ENCODE measurements at places on chromosomes 6 and 20.

GRCh38 chr6:162699961-162700360, 27.6 kb downstream of the PRKN start:
- DNase-seq = no peak

DNA sequence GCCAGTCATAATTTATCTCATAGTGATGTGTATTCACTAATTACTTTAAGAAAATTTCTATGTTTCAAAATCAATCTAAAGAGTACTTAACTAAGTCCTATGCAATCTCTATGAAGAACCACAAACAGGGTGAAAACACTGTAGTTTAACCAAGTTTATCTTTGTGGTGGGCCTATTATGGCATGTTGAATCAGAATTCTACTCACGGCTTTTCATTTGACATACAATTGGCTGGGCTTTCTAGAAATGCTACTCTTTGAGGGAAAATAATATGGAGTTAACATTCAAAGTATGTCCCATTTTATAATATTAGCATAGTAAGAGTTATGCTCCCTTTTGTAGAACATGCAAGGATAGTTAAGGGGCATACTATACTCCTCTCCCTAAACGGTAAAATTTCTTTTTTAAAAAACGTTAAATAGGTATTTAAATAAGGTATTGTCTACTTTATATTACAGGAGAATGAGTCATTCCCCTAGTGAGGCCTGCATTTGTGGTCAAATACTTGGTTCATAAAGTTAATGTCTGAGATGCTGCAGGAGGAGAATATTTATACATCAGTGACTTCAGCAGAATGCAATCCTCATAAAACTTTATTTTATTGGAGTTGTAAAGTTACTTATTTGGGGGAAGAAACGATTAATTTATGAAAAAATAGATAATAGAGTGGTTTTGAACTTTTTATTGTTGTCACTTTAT, 1.8 kb downstream of the MOXD1 start:
- DNase-seq = no peak

- DNase-seq = no peak
Observed at GRCh38 chr6:140045116-140045515, 670.7 kb upstream of the CITED2 start.

DNA sequence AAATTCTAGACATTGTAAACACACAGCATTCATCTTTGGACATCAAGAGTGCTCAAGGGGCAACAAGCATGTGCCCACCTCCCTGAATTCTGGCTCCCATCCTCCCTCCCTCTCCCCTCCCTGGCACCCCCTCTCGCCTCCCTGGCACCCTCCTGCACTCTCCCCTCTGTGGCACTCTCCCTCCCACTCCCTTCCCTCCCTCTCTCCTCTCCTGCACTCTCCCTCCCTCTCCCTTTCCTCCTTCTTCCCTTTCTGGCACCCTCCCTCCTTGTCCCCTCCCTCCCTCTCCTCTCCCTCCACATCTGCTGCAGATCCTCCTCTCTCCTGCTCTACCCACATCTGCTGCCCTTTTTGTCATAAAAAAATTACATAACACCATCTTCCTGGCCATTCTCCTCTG, 113.0 kb upstream of the SLC22A23 start:
- no peak for DNase-seq

GRCh38 chr6:158405933-158406332, 93.7 kb downstream of the TULP4 start:
- no peak for DNase-seq

- DNase-seq = no peak
Observed at GRCh38 chr20:53960579-53961272, 109.7 kb downstream of the BCAS1 start.

DNA sequence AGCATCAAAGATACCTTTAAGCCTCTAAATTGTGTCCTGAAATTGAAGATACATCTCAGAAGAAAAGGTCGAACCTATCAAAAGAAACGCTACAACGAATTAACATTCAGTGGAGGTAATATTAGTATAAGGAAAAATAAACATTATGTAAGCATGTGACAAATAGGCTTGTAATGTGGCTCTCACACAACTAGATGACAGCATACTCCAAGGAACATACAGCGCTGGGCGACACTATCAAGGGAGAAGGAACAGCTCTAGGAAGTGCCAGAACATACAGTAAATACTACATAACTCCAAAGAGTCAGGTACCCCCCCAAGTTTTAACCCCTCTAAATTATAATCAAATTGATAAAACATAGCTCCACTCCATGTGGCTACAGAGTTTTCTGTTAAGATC, 103.5 kb downstream of the LAMP5 start:
- DNase-seq = peak; percentile 51

DNA sequence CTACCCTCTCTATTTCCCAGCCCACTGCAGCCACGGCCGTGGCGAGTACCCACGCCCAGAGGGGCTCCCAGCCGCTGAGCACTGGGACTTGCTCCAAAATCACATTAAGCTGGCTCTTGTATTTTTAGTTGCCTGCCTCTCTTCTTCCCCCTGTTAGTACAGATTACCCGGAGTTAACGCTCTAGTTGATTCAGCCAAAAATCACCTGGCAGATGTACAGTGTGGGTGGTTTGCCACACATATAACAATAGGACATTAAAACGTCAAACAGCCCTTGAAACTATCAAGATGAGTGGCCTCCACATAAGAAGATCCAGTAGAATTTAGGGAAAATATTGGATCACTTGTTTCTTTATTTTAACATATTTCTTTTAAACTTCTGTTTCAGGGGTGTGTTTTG, 268.8 kb upstream of the PRDM1 start:
- DNase-seq = no peak

GRCh38 chr20:4871486-4871885, 129.8 kb downstream of the SLC23A2 start:
- DNase-seq = no peak

DNA sequence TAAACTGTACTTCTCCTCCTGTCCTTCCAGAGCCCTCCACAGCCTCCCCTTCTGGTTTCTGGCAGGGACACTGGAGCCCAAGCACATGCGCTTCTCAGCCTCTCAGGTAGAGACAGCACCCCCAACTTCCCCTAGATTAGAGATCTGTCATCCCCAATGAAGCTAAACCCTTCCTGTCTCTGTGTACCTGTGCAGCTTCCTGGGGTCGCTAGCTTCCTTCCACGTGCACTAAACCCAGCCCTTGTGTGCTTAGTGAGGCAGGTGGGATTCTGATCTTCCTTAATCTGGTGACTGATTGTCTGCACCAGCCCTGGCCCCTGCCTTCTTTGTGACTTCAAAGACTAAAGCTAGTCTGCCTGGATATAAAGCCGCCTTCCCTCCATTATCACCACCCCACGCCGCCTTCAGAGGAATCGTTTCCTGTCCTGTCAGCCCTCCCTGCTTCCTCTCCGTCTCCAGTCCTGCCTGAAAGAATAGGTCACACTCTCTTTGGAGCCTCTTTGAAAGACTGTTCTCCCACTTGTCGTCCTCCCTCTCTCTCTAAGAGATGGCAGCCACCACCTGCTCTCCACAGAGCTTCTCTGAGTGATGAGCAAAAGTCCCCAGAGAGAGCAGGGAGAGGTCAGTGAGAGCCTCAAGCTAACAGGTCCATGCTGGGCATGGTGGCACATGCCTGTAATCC, 27.5 kb downstream of the CAPN11 start:
- no peak for DNase-seq

DNA sequence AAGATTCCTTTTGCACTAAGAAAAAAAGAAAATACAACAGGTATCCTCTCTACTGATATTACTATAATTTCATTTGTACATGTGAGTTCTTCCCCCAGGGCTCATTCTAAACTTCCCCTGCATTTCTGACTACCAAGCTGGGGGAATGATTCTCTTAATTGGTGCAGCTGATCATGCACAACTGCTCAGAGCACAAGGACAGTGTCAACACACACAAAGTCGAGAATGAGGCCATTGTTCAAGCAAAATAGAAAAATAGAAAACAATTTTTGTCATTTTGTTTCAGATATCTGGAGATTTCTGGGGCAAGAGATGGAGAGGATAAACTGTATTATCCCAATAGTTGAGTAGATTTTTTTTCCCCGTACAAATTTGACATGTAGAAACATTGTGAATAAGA, 236.3 kb downstream of the HAO1 start:
- no peak for DNase-seq

GRCh38 chr6:84350397-84350796, 123.0 kb upstream of the CEP162 start:
- DNase-seq = no peak

GRCh38 chr20:39829661-39830060, 859.4 kb downstream of the MAFB start:
- DNase-seq = peak; percentile 67

GRCh38 chr20:33881989-33882388, 70.8 kb downstream of the CHMP4B start:
- DNase-seq = no peak

GRCh38 chr6:168209420-168209819, 110.2 kb downstream of the DACT2 start:
- DNase-seq = no peak

- DNase-seq = peak; percentile 62
Observed at GRCh38 chr6:84093441-84094435, 60.2 kb downstream of the MRAP2 start.

- no peak for DNase-seq
Observed at GRCh38 chr6:1797801-1798200, 188.1 kb downstream of the FOXC1 start.

GRCh38 chr20:43977962-43978361, 63.3 kb downstream of the TOX2 start:
- no peak for DNase-seq

DNA sequence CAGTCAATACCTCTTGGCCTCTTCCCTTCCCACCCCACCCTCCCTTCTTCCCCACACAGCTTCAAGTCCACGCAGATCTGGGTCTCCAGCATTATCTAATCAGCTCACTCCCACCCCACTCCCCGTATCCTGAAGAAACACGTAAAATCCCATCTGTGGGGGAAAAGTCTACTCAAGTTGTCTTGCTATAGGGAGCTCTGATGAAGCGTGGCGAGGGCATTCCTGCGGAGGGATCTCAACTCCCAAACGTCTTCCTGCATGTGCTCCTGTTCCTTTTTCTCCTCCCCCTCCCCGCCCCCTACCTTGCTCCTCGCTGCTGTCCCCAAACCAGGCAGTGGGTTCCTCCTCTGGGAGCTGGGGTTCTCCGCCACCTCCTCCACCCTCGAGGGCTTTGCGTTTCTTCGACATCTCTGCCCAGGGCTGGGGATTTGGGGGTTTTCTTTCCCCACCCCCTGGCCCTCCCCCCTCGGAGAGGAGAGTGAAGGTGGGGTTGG, 181.8 kb downstream of the TBXT start:
- DNase-seq = no peak

DNA sequence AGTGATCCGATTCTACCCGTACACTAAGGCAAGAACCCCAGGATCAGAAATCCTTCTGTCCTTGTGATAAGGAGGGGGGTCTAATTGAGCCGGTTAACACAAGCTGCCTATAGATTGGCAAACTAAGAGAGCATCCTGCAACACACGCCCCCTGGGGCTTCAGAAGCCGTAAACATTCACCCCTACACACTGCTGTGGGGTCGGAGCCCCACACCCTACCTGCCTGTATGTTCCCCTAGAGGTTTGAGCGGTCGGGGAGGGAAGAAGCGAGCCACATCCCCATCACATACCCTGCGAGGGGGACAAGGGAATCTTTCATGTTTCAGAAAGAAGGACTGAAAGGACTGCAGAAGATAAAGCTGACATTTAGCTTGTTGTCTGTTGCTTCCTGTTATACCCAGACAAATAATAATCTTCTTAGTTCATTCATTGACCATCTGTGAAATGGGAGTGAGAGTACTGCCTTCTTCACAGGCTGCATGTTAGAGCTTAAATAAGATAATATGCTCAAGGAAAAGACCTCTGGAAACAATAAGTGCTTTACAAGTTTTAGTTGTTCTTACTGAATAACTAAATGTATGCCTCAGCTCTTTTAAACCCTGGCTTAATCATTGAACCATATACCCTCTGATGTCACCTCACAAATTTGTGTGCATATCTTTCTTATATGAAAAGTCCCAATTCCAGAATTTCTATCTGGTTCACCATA, 74.2 kb upstream of the RNF217 start:
- no peak for DNase-seq

Measured in suppressor macrophage treated with lipopolysaccharide for 4 hours (primary cell).